ENCODE measurements at places on chromosomes 5 and 9.
A peak's percentile ranks its signal among the peaks of the same experiment; 100 is the strongest.

- no peak for DNase-seq
Measured at GRCh38 chr5:10624679-10625078, 60.8 kb downstream of the ANKRD33B start.

GRCh38 chr9:116697362-116697761 lies 10.3 kb downstream of the TRIM32 start:
- no peak for DNase-seq

DNA sequence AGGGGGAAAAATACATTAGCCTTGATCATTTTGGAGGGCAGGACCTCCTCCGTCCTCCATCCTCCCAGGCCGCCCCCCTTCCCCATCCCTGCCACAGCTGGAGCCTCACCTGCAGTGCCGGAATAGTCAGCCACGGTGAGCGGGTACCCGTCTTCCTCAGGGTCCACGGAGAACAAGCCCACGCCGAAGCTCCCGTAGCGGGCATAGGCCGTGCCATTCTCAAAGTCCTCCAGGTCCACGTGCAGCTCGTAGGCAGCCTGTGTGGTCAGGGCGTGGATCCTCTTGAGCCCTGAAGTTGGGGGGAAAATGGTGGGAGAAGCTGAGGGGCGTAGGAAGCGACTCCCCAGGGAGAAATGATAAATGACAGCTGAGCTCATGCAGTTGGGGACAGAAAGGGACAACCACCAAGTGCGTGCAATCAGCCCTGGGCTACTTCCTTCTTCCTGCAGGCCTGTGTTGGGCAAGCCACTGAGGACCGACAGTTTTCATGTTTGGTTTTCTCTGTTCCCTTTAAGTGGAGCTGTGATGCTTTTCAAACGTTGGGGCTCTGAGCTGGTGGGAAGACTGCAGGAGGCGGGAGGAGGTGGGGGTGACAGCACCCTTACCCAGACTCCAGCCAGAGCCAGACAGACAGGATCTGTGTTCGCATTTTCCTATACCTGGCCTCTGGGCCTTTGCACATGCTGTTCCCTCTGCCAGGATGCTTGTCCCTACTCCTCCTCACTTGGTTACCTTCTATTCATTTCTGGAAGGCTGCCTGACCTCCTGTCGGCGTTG lies 8.7 kb upstream of the QRFP start:
- DNase-seq, result no peak

DNA sequence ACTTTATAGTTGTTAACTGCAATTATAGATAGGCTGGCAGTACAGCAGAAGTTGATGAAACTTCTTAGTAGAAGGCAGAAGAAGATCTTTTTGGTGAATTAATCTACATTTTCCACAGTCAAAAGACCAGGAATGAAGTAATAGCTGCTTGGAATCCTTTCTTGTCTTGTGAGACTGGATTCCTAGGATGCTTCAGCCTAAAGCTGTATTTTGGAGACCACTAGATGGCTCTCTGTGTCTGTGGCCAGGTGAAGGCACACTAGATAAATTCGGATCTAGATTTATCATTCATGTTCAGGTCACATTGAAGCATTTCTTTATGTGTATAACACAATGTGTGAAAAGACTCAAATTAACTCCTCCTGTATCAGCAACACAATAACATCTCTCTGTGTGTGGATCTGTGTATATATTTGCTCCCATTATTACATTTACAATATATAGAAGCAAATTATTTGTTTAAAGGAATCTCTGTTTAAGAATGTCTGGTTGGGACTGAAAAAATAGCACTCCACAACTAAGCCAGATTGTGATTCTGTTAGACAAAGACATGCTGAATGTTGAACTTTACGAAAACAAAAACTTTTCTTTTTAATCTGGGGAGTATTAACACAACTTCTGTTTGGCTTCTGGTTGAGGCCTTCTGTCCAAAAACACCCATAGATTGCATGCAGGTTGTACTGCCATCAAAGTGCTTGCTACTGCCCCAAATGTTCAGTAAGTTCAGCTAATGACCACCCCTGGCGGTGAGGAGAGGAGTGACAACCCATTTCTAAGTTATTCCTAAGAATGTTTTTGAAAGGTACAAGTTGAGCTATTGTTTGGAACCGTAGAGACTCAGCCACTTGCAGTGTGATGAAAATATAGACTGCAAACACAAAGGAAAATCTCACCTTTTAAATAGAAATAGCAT lies 10.6 kb downstream of the GRIN3A start:
- peak; percentile 12 for DNase-seq

- no peak for DNase-seq
Measured at GRCh38 chr9:86126998-86127972, 27.9 kb upstream of the GOLM1 start.

- DNase-seq, result no peak
Measured at GRCh38 chr5:6540111-6540827, 91.6 kb downstream of the UBE2QL1 start.

DNA sequence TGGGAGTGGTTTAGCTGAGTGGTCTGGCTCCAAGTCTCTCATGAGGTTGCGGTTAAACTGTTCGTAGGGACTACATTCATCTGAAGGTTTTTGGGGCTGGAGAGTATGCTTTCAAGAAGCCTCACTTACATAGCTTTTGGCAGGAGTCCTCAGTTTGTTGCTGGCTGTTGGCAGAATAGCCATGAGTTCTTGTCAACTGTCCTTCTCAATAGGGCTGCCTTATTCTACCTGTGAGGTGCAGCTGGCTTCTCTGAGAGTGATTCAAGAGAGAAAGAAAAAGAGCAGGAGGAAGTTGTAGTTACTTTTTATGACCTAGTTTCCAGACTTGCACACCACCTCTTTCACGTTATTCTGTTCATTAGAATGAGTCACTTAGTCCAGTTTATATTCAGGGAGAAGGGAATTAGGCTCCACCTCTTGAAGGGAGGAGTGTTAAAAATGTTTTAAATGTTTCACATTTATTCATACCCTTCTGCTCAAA lies 33.2 kb downstream of the YTHDC2 start:
- DNase-seq, result no peak

DNA sequence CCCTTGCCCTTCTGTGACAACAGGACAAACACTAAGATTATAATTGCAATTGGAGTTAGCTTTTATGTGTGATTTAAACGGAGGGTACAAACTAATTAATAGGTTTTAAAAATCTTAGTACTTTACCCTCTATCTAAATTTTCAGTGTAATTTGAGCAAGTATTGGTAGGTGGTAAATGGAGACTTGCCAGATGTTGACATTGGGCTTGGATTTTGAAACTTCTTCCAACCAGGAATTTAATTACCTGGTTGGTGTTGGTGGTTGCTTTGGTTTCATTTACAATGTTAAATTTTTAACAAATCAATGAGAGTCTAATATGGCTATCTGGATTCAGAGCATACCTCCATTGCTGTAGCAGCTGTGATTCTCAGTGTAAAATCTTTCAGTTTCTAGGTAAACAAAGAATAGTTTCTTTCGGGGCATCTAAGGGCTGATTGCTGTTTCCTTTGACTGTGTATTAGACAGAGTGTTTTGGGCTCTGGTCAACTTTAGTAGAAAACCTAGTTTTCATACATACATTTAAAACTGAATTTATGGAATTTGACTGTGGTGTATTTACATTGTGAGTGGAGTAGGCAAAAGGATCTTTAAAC lies 1.9 kb downstream of the DAPK1 start:
- no peak for DNase-seq

DNA sequence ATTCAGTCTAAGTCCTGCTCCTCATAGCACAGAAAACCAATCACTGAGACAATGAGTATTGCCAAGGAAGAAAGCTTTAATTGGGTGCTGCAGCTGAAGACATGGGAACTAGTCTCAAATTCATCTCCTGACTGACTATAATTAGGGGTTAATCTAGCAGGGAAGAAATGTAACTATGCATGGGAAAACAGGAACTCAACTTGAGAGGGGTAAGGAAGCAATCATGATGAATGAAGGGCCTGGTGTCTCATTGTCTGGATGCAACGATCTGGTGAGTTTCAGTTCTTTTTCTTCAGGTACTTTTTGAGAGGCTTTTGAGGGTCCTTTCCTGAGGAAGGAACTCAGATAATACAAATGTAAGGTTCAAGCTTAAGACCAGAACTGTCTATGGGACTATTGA lies 24.0 kb upstream of the OCLN start:
- DNase-seq, result no peak

DNA sequence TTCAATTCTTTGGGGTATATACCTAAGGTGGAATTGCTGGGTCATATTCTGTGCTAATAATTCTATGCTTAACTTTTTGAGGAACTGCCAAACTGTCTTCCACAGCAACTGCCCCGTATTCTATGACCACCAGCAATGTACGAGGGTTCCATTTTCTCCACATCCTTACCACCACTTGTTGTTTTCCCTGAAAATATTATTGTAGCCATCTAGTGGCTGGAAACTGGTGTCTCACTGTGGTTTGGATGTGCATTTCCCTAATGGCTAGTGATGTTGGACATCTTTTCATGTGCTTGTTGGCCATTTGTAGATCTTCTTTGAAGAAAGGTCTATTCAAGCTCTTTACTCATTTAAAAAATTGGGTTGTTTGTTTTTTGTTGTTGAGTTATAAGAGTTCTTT lies 30.7 kb downstream of the MSX2 start:
- no peak for DNase-seq

DNA sequence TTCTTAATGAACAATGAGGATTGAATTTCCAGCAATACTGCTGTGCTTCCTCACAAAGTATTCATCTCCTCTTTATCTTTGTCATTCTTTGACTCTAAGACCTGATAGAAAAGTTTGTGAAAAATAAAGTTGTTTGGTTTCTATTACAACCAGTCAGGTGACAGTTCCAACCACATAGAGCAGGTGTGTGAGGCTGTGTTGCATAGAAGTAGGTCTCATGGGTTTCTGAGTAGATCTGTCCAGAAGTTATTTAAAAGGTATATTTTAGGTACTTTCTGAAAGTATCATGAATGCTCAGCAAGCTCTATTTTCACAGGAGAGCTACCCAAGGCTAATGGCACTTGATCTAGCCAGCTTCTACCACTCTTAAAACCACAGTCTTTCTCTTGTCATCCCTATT lies 637.0 kb downstream of the DNAH5 start:
- DNase-seq, result no peak

DNA sequence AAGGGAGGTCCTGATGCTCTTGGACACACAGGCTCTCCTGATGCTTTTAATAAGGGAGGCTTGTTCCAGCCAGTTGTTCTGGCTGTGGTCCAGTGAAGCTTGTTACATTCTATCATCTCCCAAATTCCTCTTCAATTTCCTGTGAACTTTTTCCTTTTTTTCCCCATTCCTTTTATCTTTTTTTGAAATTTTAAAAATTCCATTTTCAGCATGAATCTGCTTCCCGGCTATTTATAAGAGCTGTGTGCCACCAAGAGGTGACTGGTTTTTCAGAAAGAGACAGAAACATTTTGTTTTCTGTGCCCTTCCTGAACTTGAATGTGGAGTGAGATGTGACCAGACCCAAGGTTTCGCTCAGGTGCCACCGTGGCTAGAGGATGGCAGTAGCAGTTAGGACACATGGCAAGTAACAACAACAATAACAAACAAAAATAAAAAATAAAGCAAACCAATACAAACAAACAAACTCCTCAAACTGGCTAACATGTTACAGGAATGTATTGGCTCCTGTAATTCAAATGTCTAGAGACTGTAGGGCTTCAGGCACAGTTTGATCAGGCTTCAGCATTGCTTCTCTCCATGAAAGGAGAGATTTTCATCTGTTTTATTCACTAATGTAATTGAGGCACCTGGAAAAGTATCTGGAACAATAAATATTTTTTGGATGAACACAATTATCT lies 121.1 kb downstream of the BOD1 start:
- DNase-seq, result no peak

GRCh38 chr9:33241298-33241697 lies 1.3 kb downstream of the SPINK4 start:
- DNase-seq, result no peak
